CD4-positive, alpha-beta T cell treated with Interleukin-4 for 1 hour (primary cell): ENCODE measurements at places on chromosomes 6 and 20.

DNA sequence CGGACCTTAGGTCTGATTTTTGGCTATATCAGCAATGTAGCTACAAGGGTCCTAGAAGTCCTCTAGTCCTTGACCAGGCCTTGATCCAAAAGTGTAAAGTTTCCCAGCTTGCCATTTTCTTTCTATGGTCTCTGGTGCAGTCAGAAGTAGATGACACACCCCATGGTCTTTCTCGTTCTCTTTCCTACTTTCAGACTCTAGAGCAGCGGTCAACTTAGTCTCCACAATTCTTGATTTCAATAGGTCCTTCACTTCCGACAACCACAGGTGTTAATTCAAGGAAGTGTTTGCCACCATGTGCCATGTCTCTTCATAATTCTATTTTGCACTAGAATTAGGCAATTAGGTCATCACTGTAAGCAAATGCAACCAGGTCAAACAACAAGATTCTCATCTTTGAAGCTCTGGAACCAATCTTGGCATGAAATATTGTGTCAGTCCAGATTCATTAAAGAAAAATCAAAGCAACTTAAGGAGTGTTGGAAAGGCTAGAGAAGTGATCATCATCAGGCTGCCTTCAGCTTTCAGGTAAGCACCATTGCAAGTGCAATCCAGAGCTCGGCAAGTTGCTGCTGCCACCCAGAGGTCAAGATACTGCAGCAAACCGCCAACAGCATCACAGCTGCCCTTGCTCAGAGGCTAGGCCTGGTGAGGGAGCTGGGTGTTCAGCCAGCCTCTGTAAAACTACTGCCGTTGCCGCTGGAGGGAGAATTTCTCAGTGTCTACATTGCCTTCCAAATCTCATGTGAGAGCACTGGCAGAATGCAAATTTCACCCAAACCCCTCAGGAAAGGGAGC, 5.6 kb upstream of the SYNE1 start:
- DNase-seq = peak; percentile 52

DNA sequence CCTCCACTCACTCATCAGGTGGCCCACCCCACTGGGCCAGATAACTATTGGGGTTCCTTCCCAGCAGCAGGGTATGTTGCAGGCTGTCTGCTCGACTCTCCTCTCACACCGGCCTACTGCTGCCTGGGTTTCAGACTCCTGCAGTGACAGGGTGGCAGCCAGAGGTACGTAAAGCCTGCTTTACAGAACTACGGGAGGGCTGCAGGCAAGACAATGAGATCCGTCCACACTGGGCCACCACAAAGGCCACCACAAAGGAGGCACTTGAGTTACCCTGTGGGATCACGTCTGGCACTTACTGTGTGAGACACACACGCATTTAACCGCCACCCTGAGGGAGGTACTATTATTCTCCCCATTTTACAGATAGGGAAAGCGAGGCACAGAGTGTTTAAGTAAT, 78.5 kb downstream of the NFATC2 start:
- DNase-seq = no peak

DNA sequence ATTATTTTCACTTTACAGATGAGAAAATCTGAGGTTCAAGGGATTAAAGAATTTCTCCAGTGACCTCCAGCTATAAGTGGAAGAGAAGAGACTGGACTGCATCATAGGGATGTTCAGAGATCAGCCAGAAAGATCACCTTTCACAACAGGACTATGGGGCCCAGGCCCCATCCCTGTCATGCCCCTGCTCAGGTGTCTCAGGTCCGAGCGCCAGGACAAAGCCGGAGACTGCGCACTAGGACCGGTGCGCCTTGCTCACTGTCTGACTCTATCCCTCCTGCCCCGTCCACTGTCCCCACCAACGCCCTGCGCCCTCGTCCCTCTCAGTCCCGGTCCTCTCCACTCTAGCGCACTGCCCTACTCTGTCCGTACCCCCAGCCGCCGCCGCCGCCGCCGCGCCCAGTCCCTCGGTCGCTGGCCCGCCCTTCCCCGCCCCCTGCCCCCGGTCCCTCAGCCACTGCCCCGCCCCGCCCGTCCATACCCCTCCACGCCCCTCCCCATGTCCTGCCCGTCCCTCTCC, 521 bp upstream of the RAD21L1 start:
- no peak for DNase-seq

- DNase-seq = no peak
Measured at GRCh38 chr6:4852938-4853337, 76.7 kb downstream of the CDYL start.

GRCh38 chr6:189676-190075, 102.6 kb upstream of the DUSP22 start:
- no peak for DNase-seq

DNA sequence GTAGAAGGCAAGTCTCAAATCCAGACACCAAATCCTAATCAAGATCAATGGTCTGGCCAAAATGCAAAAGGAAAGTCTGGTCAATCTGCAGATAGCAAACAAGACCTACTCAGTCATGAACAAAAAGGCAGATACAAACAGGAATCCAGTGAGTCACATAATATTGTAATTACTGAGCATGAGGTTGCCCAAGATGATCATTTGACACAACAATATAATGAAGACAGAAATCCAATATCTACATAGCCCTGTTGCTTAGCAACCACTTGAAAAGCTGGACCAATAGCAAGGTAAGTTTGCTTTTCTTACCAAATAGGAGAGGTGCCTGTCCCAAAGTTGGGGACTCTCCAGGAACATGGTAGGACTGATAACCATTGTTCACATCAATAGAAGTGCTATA, 2.0 kb downstream of the SEMG2 start:
- no peak for DNase-seq

GRCh38 chr6:135251498-135252441, 70.7 kb downstream of the MYB start:
- no peak for DNase-seq

- peak; percentile 45 for DNase-seq
Measured at GRCh38 chr6:18412068-18412467, 24.9 kb downstream of the RNF144B start.

GRCh38 chr6:56062836-56063235, 184.5 kb downstream of the COL21A1 start:
- no peak for DNase-seq

DNA sequence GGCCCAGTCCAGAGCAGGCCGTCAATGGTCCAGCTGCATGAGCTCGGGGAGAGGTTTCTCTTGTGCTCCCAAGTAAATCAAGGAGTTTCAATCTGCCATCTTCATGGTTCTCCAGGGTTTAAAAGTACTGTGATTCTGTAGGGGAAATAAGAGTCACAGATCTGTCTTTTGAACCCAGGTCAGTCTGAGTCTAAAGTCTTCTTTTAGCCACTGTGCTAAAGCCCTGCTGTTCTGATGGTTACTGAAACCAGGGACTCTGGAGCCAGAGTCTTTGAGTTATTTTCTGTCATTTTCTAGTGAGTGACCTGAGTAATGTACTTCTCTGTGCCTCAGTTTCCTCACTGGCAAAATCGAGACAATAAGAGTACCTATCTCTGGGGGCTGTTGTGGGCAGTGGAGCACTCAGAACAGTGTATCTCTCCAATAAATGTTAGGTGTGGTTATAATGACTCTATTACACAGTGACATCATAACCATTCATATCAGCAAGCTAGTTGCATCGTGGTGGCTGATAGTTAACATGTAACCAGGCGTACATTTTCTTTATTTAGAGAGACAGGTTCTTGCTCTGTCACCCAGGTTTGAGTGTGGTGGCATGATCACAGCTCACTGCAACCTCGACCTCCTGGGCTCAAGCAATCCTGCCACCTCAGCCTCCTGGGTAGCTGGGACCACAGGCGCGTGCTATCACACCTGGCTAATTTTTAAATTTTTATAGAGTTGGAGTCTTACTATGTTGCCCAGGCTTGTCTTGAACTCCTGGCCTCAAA, 74.6 kb upstream of the KCNG1 start:
- DNase-seq = no peak

DNA sequence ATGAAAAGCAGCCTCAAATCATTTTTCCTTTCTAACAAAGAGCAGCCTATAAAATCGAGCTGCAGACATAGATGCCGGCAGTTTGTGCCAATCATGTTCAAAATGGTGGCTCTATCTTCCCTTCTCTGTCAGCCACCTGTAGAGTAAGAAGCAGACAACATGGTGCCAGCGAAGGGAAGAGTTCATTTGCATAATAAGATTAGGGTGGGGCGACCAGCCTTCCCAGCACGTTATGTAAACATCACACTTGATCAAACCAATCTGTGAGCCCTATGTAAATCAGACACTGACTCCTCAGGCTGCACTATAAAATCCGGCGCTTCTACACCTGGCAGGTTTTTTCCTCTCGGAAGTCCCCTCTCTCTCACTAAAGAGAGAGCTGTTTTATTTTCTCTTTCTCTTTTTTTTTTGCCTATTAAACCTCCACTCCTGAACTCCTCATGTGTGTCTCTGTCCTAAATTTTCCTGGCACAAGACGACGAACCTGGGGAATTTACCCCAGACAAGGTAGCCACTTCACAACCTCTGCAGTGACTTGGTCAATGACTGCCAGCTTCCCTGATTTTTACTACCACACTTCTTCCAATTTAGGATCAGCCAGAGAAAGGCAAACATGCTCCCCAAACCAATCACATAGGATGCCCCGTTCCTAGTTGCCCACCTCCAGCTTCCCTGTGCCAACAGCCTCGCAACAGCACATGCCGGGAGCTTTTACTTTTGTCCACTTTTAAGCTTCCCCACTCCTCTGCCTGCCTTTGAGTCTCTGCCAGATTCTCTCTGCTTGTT, 12.9 kb downstream of the TPMT start:
- no peak for DNase-seq

DNA sequence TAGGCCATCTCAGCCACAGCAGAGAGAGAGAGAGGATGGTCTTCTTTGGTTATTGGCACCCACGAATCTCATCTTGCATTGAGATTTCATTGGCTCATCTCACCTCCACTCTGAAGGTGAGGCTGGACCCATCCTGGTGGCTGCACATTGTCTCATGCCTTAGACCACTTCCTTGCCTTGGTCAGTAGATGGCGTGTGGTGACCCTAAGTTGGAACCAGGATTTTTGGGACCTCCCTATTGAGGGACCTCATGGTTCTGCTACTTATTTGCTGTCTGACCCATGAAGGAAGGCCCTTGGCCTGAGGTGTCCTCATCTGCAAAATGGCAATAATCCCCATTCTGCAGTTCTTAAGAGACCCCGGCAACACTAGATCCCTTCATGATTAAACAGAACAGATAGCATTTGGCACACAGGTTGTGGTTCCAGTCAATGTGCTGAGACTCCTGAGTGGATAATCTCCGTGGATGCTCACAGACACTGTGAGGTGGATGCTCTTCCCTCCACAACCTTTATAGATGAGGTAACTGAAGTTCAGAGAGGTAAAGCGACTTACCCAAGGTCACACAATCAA, 21.5 kb upstream of the AAR2 start:
- DNase-seq = peak; percentile 20

DNA sequence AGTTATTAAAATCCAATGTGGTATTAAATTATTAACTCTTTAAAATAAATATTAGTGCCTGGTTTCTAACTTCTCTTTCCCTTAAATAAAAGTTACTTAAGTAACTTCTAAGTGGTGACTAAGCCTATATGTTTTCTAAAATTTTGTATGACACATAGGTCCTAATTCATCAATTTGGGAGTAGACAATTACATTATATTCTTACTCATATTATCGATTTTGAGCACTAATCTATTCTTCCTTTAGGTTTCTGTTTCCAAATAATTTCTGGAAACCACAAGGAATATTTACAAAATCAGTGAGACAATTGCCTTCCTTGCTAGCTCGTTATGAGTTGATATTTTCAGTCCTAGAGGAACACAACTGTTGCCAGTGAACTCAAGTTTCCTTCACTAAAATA, 28.3 kb upstream of the TXLNB start:
- DNase-seq = no peak

DNA sequence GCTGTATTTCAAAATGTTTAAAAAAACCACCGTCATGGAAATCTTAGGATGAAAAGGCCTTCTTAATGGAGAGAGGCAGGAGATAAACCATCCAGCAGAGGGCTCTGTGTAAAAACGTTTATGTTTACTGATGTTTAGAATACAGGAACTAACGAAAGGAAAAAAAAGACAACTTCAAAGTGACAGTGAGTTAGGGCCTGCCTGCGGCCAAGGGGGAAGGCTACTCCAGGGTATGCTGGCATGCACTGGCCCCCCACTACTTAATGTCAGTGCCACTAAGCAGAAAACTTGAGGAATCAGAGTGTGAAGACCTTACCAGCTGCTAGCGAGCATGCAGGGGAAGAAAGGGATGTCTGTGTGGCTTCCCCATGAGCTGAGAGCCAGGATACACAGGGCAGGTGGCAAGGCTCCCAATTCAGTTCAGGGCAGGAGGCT, 47.7 kb downstream of the AKAP7 start:
- peak; percentile 65 for DNase-seq

- DNase-seq = no peak
Measured at GRCh38 chr20:33649201-33649681, 12.9 kb upstream of the C20orf144 start.

DNA sequence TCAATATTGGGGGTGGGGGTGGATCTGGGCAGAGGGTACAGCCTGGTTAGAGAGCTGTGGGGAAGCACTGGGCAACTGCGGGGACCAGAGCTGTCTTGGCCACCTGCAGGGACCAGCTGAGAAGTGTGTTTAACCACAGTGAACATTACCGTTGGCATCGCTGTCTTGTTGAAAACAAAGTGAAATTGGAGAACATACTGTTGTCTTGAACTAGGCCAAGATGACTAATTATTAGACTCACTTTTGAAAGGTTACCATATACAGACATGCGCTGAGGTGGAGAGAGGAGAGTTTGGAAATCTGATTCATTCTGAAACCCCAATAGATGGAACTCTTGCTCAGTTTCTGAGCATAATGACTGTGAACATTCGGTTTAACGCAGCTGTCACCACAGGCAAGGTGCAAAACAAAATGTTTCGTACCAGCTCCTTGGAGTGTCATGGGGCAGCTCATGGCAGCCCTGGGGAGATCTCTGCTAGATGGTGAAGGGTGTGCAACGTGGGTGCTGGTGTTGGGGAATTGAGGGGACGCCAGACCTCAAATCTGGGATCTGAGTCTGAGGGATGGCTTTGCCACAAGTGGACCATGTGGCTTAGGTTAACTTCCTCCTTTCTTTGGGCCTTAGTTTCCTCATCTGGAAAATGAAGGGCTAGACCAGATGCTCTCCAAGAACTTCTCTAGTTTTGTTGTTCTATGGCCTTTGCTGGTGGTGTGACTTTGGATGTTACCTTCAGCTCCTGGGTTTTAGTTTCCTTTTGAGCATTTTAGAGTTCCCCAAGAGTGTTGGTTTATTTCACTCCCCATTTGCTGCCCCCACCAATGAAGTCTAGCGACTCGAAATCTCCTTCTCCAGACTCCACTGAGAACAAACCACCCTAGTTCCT, 24.6 kb upstream of the GTSF1L start:
- peak; percentile 26 for DNase-seq
